Tibial nerve (tissue), 4 donors: ENCODE measurements at places on chromosomes 2 and 18.

DNA sequence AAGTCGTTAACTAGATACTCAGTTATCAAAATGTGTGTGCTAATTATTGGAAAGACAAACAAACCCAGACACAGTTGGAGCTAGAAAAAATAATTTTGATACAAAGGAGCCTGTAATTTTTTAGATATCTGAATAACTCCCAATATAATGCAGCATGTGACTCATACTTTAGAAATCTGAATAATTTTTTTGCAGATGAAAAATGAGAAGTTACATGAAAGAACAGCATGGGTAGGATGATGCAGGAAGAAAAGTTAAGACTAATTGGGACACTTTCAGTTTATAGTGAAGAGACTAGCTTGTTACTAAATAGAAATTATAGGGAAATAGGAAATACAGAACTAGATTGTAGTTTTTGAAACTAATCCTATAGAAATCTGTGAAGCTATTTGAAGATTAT, 945.8 kb downstream of the CBLN2 start:
- no peak for DNase-seq

DNA sequence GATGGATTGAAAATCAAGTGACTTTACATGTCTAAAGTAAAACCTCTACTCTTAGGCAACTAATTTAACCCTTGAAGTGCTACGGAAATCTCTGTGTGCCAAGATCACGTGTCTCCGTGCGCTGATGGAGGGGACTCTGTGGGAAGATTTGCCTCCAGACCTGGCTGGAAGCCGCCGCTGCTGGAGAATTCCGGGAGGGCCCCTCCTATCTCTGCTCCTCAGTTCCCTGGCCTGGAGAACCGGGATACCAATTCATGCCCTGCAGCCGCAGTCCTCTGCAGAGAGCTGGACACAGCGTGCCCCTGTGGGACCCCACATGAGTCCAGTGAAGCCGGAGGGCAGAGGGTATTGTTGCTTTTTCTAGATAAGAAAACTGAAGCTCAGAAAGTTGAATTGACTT, 126.9 kb upstream of the PXDN start:
- no peak for DNase-seq

DNA sequence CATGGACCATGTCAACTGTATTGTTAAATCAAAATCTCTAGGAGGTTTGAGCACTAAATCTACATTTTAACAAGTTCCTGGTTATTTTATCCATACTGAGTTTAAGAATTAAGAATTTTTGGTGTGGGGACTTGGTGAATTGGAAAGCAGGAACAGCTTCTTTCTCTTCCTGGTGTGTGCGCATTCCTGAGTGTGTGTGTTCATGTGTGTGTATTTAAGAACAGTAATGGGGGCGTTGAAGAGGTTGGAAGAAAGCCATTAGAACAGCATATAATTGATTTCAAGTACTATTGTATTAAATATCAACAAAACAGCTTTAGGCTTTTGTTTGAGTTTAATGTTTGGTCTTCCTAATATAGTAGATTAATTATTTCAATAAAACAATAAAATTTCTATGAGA, 801.3 kb upstream of the ID2 start:
- no peak for DNase-seq

GRCh38 chr2:85437488-85438200, 19.1 kb downstream of the SH2D6 start:
- peak; percentile 85 for DNase-seq

- DNase-seq = no peak
Measured at GRCh38 chr2:7567646-7568045, 650.4 kb downstream of the RNF144A start.

DNA sequence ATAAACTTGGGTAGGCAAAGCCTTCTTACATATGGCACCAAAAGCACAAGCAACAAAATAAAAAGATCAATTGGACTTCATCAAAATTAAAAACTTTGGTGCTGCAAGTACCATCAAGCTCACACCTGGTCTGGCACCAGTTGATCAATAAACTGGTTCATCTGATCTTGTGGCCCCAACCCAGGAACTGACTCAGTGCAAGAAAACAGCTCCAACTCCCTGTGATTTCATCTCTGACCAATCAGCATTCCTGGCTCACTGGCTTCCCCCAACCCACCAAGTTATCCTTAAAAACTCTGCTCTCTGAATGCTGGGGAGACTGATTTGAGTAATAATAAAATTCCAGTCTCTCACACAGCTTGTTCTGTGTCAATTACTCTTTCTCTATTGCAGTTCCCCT, 8.4 kb downstream of the EPG5 start:
- no peak for DNase-seq

GRCh38 chr2:160253440-160254188, 53.5 kb upstream of the ITGB6 start:
- DNase-seq = no peak

- DNase-seq = no peak
Measured at GRCh38 chr2:38806015-38806732, 28.2 kb downstream of the GEMIN6 start.
